Panc1 (cell line): ENCODE measurements at places on chromosomes 11 and 22.

DNA sequence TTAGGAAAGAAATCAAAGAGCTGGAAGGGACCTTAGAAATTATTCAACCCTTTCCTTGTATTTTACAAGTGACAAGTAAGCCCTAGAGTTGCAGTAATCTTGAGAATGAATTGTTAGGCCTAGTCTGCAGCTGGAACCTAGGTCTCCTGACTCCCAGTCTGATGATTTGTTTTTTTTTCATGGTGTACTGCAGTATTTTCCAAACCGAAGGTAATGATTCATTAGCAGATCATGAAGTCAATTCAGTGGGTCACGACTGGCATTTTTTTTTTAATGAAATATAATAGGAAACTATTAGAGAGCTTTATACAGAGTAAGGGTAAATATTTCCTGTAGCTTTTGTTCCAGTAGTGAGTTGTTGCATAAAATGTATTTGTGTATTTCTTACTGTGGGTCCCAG lies 42.8 kb downstream of the EXT2 start:
- DNase-seq: no peak

DNA sequence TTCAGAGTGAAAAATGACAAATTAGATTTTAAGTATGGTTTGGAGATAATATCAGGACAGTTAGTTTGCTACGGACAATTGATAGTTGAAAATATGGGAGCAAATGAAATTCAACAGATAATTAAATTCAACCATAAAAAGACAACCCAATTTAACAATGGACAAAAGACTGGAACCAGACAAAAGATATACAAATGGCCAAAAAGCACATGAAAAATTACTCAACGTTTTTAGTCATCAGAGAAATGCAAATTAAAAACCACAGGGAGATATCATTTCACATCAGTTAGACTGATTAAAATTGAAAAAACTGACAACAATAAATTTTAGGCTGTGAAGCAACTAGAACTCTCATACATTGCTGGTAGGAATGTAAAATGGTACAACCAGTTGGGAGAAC lies 27.2 kb downstream of the SIK2 start:
- no peak for DNase-seq

- DNase-seq: no peak
Observed at GRCh38 chr11:45667929-45668680, 2.7 kb upstream of the CHST1 start.

DNA sequence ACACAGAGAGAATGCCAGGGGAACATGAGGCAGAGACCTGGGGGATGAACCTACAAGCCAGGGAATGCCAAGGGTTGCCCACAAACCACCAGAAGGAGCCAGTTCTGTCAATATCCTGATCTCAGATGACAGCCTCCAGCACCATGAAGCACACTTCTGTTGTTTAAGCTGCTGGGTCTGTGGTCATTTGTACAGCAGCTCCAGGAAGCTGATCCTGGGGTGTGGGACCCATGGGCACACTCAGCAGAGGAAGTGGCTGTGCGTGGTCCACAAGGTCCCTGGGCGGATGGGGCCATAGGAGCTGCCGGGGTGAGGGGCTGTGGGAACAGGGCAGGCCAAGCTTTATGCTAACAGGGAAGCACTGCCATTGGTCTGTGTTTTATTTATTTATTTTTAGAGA lies 12.1 kb downstream of the PPM1F start:
- DNase-seq: no peak

GRCh38 chr22:25002241-25002985 lies 49.9 kb downstream of the KIAA1671 start:
- DNase-seq: no peak

DNA sequence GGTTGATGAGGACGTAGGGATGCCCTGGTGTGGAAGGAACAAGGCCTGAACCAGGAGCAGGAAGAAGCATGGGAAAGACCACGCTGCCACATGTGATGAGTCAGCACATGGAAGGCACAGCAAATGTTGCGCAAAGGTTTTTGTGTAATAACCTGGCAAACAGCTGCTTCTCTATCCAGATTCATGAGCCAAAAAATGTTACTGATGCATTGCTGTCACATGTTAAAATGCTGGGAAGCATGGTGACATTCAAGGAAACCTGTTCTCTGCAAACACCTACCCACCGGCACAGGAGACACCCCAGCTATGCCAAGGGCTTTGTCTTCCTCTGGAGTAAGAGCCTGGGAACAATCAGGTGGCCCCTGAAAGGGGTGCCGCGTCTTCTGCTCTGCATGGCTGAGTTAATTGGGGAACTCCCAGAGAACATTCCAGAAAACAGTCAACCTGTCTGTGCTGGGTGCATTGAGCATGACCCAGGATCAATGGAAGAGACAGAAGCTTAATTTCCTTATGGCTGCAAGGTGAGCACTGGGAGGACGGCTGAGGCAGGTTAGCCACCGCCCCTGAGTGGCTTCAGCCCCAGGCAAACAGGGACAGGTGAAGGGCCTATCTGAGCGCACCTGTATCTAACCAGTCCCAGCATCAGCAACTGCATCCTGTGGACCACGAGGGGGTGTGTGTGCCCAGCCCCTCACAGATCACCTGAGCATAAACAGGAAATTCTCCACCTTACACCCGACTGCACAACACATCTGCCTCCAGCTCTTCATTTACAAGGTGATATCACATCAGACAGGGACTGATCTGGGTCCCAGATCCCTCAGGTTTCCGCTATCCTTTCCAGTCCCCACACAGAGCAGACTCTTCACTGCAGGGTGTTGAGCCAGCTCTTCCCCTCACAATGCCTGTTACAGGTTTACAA lies 108.4 kb downstream of the GGTLC2 start:
- no peak for DNase-seq

- no peak for DNase-seq
Observed at GRCh38 chr11:67528376-67528775, 5.1 kb upstream of the CABP2 start.

GRCh38 chr22:43094085-43094484 lies 4.9 kb upstream of the TTLL1 start:
- no peak for DNase-seq

- DNase-seq: no peak
Observed at GRCh38 chr11:28269586-28269985, 161.4 kb downstream of the METTL15 start.

- DNase-seq: no peak
Observed at GRCh38 chr11:104572279-104572678, 326.0 kb downstream of the CASP12 start.

DNA sequence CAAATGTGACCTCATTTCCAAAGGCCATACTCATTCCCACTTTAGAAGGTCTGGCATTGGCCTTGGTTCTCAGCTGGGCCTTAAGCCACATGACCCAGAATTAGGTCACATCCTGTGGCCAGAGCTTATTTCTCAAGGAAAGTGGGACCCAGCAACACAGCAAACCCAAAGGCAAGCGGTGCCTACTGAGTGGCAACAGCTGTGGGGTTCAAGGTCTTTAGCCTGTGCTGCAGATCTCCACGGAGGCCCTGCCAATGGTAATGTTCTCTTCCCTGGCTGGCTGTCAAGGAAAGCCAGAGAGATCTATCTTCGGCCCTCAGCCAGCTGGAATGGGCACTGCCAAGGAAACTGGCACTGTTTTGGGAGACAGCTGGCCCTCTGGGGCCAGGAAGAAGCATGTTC lies 41.5 kb upstream of the TP53I11 start:
- no peak for DNase-seq

DNA sequence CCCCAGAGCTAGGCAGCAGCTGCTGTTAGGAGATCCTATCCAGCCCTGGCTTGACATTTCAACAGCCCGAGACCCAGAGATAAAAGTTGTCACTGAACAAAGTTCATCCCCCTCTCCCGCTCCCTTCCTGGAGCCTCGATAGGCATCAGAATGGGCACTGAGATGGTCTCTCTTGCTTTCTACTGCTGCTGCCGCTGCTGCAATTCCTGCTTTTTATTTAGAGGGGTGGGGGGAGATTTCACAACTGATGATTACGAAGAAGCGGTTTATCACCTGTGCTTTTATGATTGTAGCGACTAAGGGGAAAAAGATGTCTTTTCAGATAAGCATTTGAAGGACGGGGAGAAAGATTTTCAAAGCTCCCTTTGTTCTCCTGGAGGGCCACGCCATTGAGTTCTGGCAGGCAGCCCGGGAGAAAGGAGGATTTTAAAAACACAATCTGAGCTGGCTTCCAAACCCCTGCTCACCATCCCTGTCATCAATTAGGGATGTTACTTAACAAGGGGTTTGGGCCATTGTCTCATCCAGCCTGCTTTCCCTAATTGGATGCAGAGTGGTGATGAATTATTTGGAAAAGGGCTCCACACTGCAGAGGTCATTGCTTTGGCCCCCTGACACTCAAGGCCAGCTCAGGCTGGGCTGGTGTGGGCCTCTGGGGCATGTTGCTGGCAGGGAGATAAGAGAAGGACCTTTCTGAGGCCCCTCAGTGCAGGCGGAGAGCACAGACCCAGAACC lies 344.7 kb downstream of the BUD13 start:
- DNase-seq: no peak

GRCh38 chr11:105181100-105181499 lies 41.5 kb upstream of the CARD18 start:
- no peak for DNase-seq

- no peak for DNase-seq
Observed at GRCh38 chr11:77455740-77456139, 18.2 kb downstream of the PAK1 start.

DNA sequence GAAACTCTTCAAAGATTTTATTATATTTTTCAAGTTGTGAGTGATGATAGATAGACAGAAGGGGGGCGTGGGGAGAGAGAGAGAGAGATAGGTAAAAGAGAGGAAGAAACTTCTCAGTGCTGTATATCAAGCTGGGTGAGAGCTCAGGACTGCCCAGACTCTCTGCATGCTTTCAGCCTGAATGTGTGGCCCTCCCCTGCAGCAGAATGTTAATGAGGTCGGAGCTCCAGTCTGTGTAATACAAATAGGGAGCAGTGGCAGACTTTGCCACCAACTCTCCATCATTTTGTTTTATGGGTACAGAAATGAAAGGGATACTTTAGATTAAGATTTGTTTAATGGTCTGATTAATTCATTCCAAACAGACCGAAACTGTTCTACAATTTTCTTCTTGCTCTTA lies 752.8 kb downstream of the OPCML start:
- DNase-seq: no peak

- DNase-seq: no peak
Observed at GRCh38 chr22:36439481-36440271, 41.8 kb downstream of the TXN2 start.

DNA sequence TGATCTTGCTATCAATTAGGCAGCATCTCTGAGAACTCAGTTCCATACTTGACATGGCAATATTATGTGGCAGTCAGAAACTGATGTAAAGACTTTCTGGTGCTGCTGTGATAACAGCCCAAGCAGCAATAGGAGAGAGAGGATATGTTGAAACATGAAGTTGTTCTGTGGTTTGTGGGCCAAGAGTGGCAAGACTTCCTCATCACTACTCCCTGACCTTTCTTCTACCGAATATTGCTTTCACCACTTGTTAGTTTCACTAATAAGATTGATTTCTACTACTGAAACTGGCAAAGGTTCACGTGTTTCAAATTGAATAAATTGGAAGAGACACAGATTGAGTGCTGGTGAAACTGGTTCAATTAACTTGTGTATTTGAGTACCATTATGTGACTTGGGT lies 852.6 kb upstream of the RAG2 start:
- no peak for DNase-seq

DNA sequence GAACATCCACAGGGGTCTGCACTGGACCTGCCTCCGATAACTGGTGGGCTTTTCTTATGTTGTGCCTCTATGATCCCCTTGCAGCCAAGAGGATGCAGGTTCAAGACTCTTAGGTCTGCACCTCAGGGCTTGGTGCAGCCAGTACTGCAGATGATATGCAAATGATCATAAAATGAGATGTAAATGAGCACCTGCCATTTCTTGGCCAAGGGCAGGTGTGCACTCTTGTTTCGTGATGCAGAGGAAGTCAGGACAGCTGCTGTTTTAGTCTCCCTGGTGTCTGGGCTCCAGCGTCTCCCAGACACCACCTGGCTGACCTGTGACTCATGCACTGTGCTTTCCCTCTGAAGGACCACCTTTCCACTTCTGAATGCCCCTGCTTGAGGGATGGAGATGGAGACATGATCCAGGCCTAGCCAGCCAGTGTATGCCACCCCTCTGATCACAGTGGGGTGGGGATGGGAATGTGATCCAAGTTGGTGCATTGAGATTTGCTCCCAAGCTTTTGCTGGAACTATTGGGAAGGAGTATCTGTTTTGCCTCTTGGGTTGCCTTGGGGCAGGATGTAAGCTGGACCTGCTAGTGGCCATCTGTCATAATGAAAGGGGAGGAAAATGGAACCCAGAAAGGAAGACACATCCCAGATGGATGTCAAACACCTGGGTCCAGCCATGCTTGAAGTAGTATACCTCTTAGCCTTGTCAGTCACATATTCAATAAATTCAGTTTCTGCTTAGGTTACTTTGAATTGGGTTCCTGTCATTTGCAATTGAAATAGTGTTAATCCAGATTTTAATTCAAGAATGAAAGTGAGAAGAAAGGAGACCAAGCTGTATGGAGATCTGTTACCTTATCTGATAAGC lies 3.3 kb upstream of the KCNJ11 start:
- DNase-seq: no peak

DNA sequence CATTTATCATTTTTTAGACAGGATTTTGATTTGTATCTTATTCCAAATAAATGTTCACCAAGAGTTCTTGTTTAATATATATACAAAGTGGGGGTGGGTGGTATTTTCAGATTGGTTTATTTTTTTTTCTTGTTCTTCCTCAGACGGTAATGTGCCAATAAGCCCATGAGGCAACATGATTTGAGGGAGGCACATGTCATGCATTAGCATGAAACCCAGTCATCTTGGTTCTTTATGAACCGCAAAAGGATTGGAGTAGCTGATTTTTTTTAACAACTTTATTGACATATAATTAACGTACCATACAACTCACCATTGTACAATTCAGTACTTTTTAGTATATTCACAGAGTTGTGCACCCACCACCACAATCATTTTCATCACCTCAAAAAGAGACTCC lies 2.7 kb downstream of the BCL2L13 start:
- no peak for DNase-seq
